ENCODE measurements at places on chromosomes 5 and 9. TPM values are rescaled to one million over a fixed set of nuclear protein-coding genes. Genes with fewer than 3 reads are reported as not detected.

Gene NTNG2
- 29.0 TPM for total RNA-seq

Gene C9orf43
- total RNA-seq, result 41.7 TPM

Gene FBLL1
- total RNA-seq, result 11.5 TPM

Gene FAXDC2
- total RNA-seq, result 76.8 TPM

Gene WNT8A
- total RNA-seq, result 1.3 TPM
